CD8-positive, alpha-beta T cell (primary cell): ENCODE measurements at places on chromosomes 6 and 20.

- DNase-seq = no peak
Measured at GRCh38 chr20:63968928-63969760, 586 bp downstream of the ZNF512B start.

DNA sequence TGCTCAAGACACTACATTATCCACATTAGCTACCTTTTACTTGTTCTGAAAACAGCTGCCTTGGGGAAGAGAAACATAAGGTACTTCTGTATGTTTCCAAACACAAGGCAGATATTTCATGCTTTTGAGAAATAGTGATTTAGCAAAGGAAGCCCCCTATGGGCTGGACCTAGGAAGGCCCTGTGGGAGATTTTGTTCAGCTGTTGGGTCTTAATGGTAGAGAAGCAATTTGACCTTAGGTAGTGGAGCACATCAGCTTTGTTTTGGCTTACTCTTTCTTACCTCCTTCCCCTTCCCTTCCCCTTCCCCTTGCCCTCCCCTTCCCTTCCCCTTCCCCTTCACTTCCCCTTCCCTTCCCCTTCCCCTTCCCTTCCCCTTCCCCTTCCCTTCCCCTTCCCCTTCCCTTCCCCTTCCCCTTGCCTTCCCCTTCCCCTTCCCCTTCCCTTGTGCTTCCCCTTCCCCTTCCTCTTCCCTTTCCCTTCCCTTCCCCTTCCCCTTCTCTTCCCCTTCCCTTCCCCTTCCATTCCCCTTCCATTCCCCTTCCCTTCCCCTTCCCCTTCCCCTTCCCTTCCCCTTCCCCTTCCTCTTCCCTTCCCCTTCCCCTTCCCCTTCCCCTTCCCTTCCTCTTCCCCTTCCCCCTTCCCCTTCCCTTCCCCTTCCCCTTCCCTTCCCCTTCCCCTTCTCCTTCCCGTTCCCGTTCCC lies 84.6 kb downstream of the ANKS1A start:
- DNase-seq = no peak

GRCh38 chr20:63333241-63333836 lies 27.8 kb downstream of the CHRNA4 start:
- no peak for DNase-seq

GRCh38 chr6:52663120-52663935 lies 7.6 kb upstream of the TMEM14A start:
- DNase-seq = peak; percentile 59

GRCh38 chr6:149284904-149285303 lies 32.6 kb upstream of the TAB2 start:
- no peak for DNase-seq

DNA sequence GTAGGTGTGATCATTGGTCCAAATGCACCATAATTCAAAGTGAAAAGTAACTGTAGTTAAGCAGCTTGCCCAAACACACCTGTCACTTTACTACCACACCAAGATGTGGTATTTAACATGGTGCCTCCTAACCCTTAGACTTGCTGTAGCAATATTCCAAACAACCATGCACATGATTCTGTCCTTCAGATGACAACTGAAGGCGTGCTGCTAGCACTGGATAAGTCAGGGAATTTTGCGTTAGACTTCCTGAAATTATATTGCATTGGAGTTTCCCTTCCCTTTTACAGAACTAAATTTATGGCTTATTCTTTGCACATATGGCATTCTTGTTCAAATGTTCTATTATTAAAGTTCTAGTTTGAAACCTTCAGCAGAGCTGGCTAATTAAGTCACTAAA lies 106.2 kb downstream of the ARHGAP18 start:
- DNase-seq = no peak

GRCh38 chr6:292506-293192 lies 362 bp downstream of the DUSP22 start:
- DNase-seq = peak; percentile 36

- no peak for DNase-seq
Measured at GRCh38 chr6:125814481-125814880, 23.7 kb downstream of the NCOA7 start.

- DNase-seq = no peak
Measured at GRCh38 chr20:43752561-43753301, 25.9 kb upstream of the GTSF1L start.

- DNase-seq = no peak
Measured at GRCh38 chr20:4064144-4064909, 49.0 kb upstream of the RNF24 start.
